CD8-positive, alpha-beta memory T cell (primary cell): ENCODE measurements at places on chromosomes 7 and 10. TPM values are rescaled to one million over a fixed set of nuclear protein-coding genes. Genes with fewer than 3 reads are reported as not detected.

- DNase-seq, result no peak
These were observed 377.2 kb downstream of the PARD3 start for GRCh38 chr10:34437906-34438305.

DNA sequence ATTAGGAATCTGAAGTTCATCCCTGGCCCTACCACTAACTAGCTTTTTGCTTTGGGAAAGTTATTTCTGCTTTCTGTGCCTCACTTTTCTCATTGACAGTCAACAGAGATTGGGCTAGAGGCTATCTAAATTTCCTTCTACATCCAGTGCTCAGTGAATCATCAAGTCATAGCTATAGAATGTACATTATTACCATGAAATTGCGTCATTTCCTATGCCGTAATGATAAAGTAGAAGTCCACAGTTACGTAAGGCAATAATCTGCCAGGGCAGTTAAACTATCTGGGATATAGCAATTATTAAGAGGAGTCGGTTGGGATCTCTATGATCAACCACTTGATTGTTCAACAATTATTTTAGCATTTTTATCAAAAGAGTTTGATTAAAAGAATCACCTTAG, 64.4 kb downstream of the ITGB8 start:
- no peak for DNase-seq

DNA sequence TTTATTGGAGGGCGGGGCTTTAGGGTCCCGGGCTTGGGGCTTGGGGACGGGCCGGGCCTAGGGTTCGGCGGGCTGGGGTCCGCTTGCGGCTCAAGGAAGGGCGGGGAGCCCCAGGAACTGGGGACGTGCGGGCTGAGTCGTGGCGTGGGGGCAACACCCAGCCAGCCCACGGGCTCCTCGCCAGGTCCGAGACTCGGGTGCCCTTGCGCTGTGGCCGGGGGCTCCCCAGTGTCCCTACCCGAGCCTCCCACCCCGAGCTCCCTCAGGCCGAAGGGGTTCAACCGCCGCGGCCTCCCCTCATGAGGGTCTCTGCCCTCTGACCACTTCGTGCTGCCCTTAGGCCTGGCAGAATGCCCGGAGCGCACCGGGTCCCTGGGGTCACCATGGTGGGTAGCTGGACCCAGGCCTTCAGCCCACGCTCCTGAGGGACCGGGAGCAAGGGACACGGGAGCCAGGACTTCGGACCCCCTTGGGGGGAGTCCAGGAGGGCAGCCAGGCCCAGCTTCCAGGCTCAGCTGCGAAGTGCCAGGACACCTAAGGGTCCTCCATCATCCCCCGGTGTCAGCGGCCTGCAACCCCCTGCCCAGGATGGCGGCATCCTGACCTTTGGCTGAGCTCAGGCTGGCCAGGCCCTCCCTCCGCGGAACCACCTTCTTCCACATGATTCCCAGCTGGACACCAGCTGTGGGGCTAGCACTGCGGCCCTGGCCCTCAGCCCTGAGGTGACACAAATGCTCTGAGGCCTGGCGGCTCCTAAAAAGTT, 524 bp upstream of the FUOM start:
- no peak for DNase-seq

- no peak for DNase-seq
These were observed 223.2 kb downstream of the CCSER2 start for GRCh38 chr10:84551437-84552120.

DNA sequence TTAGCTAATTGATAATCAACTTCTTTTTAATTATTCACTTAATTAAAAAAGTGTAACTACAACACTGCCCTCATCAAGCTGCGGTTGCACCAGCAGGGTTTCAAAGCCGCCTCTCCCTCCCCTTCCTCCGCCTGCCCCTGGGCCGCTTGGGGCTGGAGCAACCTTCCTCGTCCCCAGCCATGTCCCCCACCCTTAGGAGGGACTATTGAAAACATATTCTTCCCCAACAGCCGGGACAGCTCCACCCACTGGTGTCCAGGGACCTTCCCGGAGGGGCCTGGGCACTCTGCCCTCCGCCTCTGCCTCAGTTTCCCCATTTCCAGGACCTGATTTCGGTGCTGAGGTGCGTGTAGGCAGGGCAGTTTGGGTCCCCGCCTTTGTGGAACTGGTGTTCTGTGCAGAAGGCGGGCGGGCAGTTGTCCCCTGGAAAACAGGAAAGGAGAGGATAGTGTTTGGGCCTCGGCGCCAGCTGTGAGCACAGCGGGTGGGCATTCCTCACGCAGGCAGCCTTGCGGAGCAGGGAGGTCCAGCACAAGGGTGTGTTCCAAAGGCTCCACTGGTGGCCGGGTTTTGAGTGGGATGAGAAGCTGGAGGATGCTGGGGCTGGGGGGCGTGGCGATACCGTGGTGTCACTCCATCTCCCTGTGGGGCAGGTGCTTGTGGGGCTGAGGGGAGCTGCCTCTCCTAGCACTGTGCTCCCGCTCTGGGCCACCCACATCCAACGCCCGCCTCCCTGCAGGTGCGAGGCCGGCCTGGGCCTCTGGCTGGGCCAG, 15.7 kb downstream of the UNCX start:
- no peak for DNase-seq

Gene ZNF518A
- total RNA-seq, result 15.7 TPM

Gene OPN1SW
- not detected for total RNA-seq
